ENCODE measurements at places on chromosomes 6 and 20.

GRCh38 chr6:169851641-169852503 lies 100.5 kb downstream of the ERMARD start:
- no peak for DNase-seq

- DNase-seq, result no peak
Measured at GRCh38 chr20:10022625-10023024, 12.2 kb upstream of the ANKEF1 start.

DNA sequence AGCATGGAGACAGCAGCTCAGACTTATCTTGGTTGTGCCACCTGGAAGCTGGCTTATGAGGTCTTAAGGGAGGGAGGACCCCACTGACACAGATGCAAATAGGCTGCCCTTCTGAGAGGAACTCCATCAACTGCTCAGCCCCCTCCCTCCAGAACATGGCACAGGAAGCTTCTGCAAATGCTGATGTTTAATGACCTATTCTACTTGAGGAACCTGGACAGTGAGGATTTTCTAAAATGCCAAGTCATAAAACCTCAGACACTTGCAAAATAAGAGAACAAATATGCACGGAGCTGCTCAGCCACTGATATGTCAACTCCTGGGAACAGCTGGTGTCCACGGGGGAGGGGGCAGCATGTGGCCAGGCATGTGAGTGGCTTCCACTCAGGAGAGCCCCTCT lies 3.5 kb downstream of the CST9 start:
- DNase-seq, result no peak

GRCh38 chr20:24296477-24297261 lies 172.8 kb upstream of the SYNDIG1 start:
- no peak for DNase-seq

GRCh38 chr6:26329763-26330511 lies 35.1 kb upstream of the BTN3A2 start:
- peak; percentile 80 for DNase-seq

- DNase-seq, result no peak
Measured at GRCh38 chr6:130156908-130157307, 65.8 kb downstream of the SAMD3 start.

DNA sequence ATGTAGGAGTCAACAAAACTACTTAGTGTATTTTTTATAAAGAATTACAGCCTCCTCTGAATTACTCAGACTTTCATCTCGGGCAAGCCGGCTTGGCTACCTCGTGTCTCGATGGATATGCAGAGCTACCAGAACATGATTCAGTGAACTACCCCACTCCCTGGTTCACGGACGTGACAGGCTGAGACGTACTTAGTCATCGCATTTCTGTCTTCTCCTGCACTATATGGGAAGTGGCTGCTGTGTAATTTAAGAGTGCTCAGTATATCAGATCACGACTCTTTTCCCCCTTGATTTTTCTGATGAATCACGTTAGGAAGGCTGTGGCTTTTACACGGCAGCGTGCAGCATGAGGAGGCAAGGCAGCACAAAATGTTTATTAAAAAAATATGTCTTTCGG lies 302.7 kb upstream of the ZFP64 start:
- peak; percentile 78 for DNase-seq

GRCh38 chr6:140623498-140623897 lies 1249.0 kb upstream of the CITED2 start:
- DNase-seq, result no peak

- no peak for DNase-seq
Measured at GRCh38 chr20:373171-373890, 7.2 kb upstream of the TRIB3 start.

DNA sequence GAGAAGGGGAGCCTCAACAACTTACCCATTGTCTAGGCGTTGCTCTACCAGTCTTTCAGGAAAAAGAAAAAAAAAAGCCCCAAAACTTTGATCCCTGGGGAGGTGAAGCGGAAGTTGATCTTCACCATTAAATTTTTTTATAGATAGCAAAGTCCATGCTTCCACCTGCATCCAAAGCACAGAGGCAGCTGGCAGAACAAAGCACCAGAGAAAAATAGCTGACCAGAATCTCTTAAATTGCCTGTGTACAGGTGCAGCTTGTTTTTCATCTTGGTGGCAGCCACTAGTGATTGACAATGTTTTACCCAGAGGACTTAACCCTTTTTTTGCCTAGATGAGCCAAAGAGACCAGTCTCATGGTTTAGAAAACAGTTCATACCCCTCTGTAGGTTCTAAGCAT lies 86.0 kb downstream of the MYB start:
- no peak for DNase-seq

DNA sequence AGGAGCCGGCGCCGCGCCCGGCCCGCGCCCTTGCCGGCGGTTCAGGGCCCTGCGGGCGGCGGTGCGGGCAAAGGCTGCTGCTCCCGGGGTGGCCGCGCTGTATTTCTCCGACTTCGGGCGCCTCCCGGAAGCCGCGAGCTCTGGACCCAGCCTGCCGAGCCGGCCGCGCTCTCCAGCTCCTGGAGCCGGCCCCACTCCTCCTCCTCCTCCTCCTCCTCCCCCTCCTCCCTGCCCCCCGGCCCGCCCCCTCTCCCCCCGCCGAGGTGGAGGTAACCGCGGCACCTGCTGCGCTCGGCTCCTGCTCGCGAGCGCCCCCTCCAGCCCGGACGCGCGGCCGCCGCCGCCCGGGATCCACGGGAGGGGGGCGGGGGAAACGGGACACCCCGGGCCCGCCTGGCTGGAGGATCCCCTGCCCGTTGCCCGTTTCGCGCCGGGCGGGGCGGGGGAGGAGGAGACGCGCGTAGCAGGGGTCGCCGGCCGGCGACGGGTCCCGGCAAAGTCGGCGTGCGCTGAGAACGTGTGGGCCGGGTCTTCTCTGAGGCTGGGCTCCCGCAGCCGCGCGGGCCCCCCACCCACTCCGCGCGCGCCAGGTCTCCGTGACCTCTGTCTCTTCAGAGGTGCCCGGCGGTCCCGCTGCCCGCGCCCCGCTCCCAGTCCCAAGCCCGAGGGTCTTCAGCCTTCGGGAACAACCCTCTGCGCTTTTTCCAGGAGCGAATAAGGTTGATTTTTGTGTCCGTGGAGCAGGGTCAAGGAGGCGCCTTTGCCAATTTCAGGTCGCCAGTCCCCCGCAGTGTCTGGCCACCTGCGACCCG lies at the start of gene SLC22A23:
SLC22A23 (minus strand) TSS at position 153 of the 812 bp plus-strand sequence. CDS start 491 bp downstream, outside the sequence.
- DNase-seq, result peak; percentile 73

DNA sequence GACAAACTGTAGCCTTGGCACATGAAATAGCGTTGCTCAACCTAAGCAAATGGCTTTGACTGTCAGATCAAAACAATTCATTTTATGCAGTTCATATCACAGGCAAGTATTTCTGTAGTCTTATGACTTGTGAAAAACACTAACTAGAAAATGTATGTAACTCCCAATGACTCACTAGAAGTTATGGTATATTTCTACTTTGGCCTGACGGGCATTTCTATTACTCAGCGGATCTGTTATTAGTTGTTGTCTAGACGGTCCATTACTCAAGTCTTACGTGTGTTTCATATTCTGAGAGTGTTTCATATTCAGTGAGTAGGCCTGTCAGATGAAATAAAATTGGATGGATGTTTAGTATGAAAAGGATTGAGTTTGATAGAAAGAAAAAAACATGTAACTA lies 880.9 kb downstream of the PRIM2 start:
- no peak for DNase-seq

DNA sequence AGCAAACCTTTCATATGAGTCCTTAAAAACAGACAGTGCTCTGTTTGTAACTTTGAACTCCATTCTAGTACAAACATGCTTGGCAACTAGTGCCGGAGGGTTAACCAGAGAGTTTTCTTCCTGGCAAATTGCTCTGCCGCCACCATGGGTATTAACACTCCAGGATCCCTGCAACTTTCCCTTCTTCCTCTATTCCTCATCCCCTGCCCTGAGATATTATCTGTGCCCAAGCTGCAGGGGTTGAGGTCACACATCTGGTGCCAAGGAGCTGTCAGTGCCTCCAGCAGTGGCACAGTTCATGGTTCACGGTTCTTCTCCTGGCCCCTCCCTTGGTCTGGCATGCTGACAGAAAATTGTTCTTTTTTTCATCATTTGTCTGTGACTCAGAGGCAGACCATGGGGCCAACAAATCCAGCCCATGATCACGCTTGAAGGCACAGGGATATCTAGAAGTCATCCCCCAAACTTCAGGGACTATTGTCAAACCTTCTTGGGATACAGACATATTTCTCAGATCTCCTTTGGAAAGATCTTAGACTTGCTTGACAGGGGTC lies 77.5 kb downstream of the ATXN1 start:
- peak; percentile 44 for DNase-seq

GRCh38 chr6:139262519-139263300 lies 29.1 kb downstream of the TXLNB start:
- DNase-seq, result peak; percentile 43

DNA sequence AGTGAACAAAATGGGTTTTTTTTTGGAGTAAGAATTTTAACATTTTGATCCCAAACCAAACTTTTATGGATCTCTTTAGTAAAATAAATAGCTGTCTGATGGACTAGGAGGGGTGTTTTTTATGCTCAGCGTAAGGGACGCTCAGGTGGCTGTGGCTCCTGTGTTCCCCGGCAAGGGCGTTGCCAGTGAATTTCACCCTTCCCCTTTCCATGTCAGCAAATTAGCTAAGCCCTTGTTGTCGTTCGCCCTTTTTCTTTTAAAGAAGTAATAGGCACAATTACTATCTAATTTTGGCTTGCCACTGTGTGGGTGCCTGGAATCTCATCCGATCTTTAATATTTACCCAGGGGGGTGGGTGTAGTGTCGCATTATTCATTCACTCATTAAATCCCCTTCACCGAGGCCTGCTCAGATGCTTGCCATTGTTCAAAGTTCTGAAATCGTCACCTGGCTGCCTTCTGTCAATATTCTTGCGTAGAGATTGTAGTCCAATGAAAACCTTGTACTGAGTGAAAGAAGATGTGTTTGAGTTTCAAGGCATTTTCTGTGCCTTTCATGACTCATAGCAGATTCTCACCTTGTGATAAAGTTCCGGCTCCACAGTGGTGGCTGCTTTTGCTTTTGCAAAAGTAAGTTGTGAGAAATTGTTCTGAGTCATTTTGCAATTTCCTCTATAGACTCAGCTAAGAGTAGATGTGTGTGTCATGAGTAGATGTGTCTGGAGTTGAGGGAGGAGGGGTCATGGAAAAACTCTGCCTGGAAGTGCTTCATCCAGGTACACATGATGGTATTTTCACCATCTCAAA lies 40.0 kb upstream of the CLDN20 start:
- DNase-seq, result peak; percentile 71

- peak; percentile 84 for DNase-seq
Measured at GRCh38 chr6:28944412-28944865, 20.7 kb upstream of the TRIM27 start.

DNA sequence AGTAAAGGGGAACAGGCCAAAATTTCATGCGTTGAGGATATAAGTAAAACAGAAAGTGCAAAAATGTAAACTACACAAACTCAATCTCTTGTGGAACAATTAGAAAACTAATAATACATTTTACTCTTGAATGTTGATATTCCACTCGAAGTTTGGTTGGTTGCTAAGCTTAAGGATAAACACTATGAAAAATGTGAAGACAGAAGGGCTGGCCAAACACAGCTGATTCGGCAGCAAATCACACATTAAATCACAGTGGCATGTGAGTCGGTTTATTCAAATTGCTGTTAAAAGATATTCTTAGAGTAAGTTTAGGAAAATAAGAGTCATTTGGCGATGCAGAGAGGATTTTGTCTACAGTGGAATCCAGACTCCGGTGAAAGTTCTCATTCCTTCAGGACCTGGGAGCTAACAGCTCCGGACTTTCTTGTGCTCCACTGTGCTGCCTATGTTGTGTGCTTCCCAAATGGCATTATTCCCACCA lies 1.4 kb upstream of the EPM2A start:
- DNase-seq, result no peak

DNA sequence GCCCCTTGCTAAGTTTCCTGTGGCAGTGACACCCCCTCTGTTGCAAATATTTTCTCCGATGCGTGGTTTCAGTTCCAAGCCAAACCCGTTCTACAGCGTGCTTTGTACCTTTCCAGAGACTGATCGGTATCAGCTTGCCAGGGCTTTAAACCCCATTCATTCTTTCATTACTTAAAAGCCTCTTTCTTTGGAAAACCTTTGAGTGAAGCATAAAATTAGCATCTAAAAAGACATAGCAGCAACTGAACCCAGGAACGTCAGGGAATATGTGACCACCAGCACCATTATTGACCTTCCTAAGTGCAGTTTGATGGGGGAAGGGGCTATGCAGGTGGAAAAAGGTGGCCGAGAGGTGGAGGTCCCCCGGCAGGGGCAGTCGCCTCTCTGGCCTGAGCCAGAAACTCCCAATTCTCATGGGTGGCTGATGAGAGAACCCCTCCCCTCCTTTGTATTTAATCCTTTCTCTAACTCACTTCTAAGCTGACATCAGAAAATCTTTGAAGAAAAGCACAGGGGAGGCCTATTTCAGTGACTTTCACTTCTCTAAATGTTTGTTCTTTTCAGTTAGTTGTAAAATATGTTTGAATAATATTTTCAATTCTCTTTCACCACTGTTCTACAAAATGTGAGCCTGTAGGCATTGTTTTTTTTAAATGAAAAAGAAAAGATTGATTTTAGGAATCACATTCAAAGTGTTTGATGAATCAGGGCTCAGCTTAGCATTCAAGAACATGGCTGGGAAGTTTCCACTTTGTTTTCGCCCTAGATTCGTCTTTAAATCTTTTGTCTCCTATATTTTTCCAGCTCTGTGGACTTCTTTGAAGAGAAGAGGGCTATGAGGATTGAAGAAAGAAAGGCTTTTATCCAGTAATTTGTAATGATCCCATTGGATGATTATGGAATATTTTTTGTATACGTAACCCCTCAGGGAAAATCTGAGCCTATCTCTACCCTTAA lies 89.2 kb downstream of the RSPH3 start:
- no peak for DNase-seq

DNA sequence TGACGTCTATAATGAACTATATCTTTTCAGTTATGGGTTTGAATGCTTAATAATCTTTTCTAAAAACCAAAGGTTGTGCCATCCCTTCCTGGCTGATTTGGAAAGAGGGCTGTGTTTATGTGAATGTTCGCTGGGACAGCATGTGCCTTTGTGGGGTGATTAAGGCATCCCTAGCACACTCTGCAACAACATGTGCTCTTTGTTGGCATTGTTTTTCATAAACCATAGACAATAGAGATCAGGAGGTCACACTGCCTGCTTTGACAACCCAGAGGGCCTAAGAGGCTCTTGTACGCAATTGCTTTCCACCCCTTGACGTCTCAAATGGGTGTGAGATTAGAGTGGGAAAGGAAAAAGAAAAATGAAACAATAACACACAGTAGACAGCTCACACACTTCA lies 116.0 kb downstream of the LRRC1 start:
- no peak for DNase-seq

GRCh38 chr20:3420211-3420707 lies 12.8 kb upstream of the DNAAF9 start:
- DNase-seq, result peak; percentile 70

- peak; percentile 43 for DNase-seq
Measured at GRCh38 chr20:62522748-62523396, 47.1 kb upstream of the GATA5 start.

- DNase-seq, result no peak
Measured at GRCh38 chr20:17497821-17498580, 33.2 kb downstream of the BFSP1 start.

GRCh38 chr6:162710419-162710818 lies 17.1 kb downstream of the PRKN start:
- no peak for DNase-seq

Data from activated CD4-positive, alpha-beta T cell treated with anti-CD3 and anti-CD28 coated beads for 48 hours (primary cell).